NCI-H82 (cell line): ENCODE measurements at places on chromosomes 1 and 21.

GRCh38 chr1:78603206-78603605 lies 17.0 kb upstream of the IFI44L start:
- no peak for DNase-seq

DNA sequence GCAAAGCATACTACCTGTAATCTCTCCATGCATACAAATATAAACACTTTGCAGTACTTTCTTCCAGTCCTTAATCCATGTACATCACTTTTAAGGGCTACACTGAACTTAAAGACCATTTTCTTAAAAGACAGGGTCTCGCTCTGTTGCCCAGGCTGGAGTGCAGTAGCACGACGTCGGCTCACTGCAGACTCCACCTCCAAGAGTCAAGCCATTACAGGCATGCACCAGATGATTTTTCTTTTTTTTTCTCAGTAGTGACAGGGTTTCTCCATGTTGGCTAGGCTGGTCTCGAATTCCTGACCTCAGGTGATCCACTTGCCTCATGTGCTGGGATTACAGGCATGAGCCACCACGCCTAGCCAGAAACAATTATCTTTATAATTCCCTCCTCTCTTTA lies 22.9 kb downstream of the PUM1 start:
- no peak for DNase-seq

DNA sequence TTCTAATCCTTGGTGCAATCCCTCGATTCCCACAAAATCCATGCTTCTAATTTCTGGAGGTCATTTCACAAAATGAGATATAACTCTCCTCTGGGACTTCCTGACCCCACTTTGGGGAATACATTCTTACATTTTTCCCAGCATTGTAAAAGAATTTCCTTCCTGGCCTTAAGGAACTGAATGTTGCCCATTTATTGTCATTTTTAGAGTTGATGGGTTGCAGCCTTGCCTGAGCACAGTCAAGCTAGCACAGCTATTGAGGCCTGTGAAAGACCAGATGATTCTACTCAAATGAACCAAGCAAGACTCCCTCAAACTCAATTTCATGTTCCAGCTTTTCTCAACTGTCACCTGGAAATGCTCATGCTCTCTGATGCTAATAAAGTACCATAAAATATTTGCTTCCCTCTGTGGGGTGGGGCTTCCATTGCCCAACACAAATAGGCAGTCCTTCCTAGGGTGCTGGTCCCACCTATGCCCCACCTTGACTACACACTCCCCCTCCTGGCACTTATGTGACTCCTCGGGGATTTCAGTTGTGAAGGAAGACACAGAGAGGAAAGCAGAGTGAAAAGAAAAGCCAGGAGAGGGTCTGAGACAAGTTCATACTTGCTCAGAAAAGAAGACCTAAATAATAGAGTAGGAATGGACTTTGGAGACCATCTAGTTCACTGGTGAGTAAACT lies 24.0 kb upstream of the CDC7 start:
- DNase-seq: no peak

DNA sequence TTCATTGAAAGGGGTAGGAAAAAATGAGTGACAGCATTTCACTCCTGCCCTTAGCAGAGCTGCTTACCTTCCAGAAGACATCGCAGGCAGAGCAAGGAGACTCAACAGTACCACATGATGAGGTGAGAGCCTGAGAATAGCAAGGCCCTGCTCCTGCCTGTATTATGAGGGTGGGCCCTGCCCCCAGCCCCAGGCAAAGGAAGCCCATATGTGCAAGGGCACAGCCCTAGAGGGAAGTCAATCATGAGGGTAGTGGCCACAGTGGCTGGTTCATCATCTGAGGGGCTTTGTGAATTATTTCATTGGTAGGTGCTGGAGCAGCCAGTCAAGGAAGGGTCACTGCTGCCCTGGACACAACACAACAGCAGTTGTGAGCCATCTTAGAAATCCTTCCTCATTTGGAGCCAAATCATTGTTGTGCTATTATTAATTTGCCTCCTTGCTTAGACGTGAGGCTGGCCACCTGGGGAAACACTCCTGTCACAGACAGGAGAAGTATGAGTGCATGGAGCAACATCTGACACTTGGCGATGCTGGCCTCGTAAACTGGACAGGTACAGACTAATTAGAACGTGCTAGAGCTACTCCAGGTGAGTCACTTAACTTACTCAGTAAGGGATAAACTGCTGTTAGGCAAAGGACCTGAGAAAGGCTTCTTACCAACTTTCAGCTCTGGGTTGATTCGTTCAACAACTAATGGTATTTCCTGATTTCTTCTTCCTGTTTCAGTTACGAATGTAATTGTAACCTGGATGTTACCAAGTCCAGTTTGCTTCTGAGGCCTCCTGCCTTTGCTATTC lies 22.7 kb upstream of the ACBD6 start:
- no peak for DNase-seq

- no peak for DNase-seq
These were observed 30.5 kb upstream of the THEM4 start for GRCh38 chr1:151939779-151940178.

- DNase-seq: no peak
These were observed 110.0 kb downstream of the APP start for GRCh38 chr21:26060335-26061115.

- no peak for DNase-seq
These were observed 30.8 kb upstream of the PTPRF start for GRCh38 chr1:43499898-43500297.

- peak; percentile 22 for DNase-seq
These were observed 53.2 kb upstream of the MRPS6 start for GRCh38 chr21:34020005-34020847.

- DNase-seq: no peak
These were observed 9.9 kb downstream of the S100A11 start for GRCh38 chr1:152026895-152027294.

DNA sequence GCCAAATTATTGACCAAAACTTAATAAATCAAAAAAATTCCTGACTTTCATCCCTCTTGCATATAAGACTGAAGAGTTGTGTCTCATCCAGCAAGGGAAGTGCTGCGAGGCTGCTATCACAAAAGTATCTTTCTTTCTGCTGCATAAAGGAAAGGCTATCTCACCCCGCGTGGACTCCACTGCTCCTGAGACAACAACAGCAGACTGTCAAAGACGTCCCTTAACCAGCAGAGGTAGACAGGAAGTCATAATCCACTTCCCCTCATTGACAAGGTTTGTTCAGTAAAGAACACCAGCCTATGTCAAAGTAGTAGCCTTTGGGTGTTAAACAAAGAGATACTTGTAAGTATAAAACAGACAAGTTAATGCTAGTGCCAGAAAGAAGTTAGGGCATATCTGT lies 29.4 kb downstream of the VPS26C start:
- no peak for DNase-seq

DNA sequence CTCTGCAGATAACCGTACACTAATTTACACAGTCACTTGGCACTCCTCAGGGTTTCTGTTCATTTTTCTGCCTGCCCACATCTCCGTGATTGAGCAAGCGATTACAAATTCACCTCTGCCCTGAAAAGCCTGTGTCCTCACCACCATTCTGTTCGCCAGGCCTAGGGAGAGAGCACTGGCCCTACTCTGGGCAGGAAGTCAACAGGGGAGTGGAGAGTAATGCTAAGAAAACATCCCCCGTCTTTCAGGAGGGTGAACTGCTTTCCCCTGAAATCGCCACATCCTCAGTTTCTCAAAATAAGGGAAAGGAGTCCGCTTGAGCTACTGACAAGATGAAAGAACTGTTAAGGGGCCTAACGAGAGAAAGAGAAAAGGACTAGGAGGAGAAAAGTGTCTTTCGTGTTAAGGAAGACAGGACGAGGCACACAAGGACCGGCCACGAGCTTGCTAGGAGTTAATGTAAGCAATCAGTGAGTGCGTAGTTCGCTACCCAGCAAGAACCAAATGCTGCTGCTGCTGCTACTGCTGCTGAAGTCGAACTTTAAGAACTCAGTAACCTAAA lies 632 bp downstream of the PEX19 start:
- peak; percentile 39 for DNase-seq

GRCh38 chr1:8174807-8175206 lies 143.1 kb upstream of the SLC45A1 start:
- no peak for DNase-seq

DNA sequence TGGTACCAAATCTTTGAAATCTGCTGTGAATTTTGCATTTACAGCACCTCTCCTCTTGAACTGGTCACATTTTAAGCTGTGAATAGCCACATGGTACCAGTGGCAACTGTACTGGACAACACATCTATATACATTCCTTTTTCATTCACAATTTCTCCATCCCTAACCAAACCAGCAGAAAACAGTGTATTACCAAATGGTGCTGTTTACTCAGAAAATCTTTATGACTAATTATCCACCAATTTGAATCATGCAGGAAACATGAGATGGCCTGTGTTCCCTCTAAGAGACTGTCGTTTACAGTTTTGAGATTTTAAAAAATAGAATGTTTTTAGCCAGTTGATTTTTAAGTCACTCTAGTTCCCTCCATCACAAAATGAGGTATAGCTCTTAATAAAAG lies 17.6 kb upstream of the CCT8 start:
- no peak for DNase-seq
